ENCODE measurements at places on chromosomes 12 and 14.

- no peak for DNase-seq
Measured at GRCh38 chr14:72864712-72865365, 29.1 kb downstream of the DPF3 start.

DNA sequence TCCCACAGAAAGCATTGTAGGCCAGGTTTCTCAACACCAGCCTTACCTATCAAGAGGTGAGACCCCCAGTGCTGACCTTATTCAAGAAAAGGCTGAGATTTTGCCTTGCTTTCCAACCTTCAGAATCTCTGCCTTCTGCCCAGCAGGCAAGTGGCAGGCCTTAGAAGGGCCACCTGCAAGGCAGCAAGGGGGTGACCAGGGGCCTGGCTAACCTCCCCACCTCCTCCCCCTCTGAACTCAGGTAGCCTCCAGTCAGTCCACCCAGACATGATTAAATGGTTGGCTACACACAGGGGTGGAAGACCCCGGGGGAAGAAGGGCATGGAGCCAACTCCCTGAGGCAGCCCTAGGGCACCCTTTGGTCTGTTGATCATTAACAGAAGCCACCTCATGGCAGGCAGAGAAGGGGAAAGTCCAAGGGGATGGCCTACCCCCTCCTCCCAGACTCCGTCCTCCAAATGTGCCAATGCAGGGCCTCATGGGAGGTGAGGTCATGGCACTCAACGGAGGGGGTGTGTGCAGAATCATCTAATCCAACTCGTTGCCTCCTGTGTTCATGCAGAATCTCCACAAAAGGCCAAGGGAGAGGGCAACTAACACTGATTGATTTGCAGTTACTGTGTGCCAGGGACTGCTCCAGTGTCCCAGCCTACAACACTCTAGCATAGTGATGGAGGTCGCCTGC, 8.5 kb downstream of the ZFP36L1 start:
- no peak for DNase-seq

- DNase-seq, result peak; percentile 94
Measured at GRCh38 chr14:105300542-105301102, at the start of gene BRF1. Gene BRF1 (minus strand): TSS chr14:105301001. CDS start chr14:105300629, 372 bp downstream.

DNA sequence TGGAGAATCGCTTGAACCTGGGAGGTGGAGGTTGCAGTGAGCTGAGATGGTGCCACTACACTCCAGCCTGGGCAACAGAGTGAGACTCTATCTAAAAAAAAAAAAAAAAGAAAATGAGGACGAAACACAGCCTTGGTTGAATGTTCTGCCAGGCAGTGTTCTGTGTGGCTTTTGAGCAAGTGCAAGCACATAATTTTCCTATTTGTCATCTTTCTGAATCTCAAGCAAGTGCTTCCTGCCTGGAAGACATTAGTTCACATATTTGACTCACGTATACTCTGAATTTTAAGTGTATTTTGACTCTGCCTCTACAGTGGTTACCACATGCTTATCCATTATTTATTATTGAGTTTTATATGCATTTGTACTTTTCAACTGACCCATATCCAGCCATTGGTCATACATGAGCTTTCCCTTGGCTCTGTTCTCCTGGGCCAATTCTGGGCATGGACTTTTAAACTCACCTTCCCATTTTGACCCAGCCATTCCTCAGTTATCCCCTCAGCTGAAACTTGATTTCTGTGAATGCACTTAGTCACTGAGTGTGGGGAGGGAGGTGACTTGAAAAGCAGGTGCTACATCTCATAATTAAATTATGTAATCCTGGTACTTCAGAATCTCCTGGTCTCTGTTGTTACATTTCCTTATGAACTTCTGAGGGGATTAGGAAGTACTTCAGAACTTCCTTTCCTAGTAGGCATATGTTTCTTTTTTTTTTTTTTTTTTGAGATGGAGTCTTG, 8.1 kb downstream of the OR10G2 start:
- DNase-seq, result no peak

DNA sequence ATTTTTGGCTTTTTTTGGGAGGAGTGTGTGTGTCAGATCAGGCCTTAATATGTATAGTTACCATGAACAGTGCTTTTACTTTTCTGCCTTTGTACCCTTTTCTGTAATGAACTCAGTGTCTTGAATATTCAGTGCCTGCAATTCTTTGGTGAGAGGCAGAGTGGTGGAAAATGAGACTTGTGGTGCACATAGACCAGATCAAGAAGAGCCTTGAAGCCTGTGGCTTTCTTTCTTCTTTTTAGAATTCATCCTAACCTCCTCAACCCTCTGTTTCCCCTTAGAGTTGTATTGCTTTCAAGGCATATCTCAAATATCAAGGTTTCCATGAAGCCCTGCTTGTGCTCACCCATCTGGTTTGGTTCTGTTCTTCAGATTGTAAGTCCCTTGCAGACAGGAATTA, 2.6 kb downstream of the YLPM1 start:
- DNase-seq, result no peak

DNA sequence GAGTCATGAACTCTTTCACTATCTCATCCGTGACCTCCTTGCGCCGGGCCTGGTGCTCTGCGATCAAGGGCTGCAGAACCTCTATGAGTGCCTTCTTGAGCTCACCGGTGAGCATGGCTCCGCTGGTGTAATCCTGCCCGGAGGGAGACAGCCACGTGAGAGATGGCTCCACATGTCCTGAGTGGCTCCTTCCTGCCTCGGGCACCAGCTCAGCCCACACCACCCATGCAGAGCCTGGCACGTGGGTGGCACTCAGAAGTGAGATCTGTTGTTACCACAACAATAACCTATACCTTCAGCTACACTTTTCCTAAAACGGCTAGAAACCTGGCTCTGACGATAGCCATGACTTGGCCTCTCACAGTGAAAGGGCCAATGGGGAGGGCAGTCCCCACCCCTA, 11.8 kb downstream of the SLC25A47 start:
- DNase-seq, result peak; percentile 9

DNA sequence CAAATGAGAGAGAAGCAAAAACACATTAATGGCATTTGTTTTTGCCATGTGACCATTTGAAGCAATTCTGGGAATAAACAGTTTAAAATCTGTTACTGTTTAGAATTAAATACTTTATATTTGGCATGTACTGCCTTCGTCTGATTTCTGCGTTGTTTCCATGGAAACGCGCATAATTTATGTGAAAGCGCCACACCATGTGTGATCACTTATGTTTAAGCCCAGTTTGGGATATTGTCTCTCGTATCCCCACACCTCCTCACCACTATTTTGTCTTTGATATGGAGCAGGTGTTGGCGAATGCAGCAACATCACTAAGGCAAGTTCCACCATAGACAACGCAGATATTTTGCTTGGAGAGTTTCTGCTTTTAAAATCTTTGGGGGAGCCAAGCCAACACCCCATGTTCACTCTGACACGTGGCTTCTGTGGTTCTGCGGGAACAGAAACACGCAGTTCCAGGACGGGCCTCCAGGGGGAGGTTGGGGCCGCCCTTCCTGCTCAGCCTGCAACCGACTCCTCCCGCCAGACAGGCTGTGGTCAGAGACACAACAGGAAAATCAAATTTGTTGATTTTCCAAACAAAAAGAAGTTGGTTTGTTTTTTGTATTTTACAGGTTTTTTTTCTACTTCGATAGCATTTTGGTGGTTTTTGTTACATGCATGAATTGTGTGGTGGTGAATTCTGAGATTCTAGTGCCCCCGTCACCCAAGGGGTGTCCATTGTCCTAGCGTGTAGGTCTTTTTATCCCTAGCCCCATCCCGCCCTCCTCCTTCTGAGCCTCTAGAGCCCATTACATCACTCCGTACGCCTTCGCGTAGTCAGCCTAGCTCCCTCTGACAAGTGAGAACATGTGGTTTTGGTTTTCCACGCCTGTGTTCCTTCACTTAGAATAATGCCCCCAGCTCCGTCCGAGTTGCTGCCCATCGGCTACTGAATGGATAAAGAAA, 101.9 kb upstream of the SFSWAP start:
- DNase-seq, result peak; percentile 71

GRCh38 chr12:14920475-14921126, 17.7 kb downstream of the ERP27 start:
- no peak for DNase-seq

- DNase-seq, result no peak
Measured at GRCh38 chr14:86990396-86990795, 1002.6 kb downstream of the GALC start.

DNA sequence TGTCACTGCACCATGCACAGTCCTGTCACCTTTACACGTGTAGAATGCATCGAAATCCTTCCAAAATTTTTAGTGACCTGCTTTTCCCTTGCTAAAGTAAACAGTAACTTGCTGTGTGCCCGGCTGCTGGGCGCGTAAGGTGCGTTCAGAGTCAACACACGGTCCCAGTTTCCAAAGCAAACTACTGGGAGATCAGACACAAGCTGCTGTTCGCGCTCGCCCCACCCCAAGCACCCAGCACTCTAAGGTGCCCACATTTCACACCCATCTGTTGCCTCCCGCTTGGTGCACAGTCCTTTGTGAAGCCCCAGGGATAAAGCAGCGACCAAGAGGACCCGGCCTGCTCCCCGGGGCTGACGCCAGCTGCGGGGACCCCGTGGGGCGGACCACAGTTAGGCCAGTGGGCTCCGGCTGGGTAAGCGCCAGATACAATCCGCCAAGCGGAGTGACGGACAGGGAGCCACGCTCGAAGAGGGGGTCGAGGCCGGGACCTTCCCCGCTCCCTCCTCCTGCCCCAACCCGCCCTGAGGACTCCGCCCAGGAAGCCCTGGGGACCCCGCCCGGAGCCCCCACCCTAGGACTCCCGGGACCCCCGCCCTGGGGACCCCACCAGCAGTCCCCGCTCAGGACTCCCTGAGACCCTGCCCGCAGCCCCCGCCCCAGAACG, 633 bp downstream of the STX2 start:
- DNase-seq, result no peak

DNA sequence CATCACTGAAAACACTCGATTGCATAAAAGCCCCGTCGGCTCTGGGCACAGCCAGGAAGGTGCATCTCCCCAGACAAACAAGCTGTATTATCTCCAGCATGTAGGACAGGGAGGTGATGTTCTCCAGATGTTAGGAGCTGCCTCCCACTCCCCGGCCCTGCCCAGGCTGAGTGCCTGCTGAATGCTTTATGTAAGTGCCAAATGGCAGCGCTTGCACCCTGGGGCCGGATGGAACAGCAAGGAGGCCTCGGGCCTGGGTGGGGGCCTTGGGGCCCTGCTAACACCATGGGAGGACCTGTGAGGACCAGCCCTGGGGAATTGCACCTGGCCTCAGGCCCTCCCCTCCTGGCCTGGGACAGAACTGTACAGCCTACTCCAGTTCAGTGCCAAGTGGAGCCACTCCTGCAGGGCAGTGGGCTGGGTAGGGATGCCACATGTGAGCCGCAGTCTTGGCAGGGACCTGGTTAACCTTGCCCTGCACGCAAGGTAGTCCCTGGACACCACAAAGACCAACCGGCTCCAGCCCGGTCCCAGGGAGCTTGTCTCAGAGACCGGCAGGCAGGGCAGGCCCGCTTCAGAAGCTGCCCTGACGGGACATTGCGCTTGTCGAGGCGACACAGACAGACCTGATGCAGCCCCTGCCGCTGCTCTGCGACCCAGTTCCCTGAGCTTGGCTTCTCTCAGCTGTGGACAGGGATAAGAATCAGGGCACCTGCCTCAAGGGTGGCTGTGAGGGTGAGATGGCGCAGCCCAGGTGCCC, 35.3 kb upstream of the PPP1R13B start:
- DNase-seq, result no peak

GRCh38 chr14:104229534-104230055, 91.2 kb downstream of the KIF26A start:
- DNase-seq, result no peak

GRCh38 chr14:27243365-27243764, 645.5 kb upstream of the NOVA1 start:
- DNase-seq, result no peak

- no peak for DNase-seq
Measured at GRCh38 chr14:23521785-23522640, 29.6 kb downstream of the ZFHX2 start.

DNA sequence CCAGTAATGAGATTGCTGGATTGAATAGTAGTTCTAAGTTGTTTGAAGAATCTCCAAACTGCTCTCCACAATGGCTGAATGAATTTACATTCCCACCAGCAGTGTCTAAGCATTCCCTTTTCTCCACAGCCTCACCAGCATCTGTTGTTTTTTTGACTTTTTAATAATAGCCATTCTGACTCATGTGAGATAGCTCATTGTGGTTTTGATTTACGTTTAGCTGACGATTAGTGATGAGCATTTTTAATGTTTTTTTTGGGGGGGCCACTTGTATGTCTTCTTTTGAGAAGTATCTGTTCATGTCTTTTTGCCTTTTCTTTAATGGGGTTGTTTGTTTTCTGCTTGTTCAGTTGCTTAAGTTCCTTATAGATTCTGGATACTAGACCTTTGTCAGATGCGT, 8.1 kb upstream of the SLC15A5 start:
- no peak for DNase-seq

DNA sequence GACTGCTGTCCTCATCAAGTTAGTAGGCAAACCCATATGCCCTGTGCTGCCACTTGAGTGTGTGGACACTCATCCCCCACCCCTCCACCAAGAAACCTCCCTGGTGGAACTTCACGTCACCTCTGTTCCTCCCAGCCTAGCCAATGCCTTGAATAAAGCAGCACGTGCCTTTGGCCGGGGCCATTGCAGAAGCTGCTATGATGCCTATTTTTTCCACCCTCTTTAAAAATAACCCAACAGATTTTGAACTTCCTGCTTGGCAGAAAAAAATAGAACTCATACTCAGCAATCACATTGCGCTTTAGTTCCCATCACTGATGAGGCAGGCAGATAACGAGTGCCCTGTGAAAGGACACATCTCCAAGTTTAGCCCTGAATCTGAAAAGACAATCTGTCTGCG, 23.1 kb upstream of the PWP1 start:
- DNase-seq, result peak; percentile 50

GRCh38 chr12:92408072-92408900, 262.6 kb upstream of the BTG1 start:
- peak; percentile 50 for DNase-seq

DNA sequence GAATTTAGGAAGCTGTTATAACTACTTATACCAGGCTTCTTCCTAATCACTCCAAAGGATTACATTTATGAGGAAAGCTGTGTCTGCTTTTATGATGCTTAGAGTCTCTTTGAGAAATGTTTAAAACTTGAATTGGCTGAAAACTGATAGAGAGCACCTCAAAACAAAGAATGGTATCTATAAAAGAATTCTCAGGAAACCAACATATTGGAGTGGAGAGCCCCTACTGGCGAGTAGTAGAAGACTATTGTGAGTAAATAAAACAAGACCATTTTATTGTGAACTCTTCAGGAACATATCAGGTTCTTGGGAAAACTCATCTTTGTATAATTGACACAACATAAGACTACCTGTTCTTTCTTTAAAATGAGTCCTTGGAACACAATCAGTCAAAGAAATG, 578.6 kb downstream of the RERGL start:
- DNase-seq, result no peak

DNA sequence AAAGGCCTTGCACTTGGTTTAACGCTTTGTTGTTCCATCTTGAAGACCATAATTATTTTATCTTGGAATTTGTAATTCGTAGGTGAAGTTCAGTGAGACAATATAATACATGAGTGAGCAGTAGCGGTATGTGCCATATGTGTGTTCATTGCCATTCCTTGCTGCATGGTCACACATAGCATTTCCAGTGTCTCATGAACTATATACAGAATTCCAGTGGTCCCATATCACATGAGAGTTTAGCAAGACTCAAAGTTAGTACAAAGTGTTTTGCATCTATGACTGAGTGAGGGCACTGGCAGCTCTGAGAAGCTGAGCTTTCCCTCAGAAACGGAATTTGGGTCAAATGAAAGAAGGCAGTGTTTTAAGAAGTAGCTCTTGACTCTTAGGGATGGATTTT, 359.8 kb downstream of the FOXG1 start:
- DNase-seq, result no peak
